ENCODE measurements at places on chromosomes 1 and 21. TPM values are rescaled to one million over a fixed set of nuclear protein-coding genes. Genes with fewer than 3 reads are reported as not detected.
A peak's percentile ranks its signal among the peaks of the same experiment; 100 is the strongest.

DNA sequence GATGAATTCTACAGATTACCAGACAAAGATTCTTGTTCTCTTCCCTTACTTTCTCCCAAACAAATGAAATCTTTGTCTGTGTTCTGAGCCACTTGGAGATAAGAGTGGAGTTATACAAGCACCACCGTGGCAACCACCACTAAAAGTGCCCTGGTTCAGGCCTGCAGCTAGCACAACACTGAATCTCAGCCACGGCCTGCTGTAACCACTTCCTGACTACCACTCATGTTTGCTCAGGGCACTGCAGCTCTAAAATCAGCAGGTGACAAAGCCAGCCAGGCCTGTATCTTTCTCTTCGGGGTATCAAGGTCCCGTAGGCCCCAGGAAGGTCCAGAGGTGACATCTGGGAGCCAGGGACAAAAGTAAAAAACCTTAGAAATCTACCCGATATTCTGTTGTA is 3.2 kb upstream of the OR2T6 start:
- no peak for DNase-seq

GRCh38 chr1:90417126-90417525 is 300.0 kb downstream of the BARHL2 start:
- DNase-seq, result no peak

The OR10J1 gene
- total RNA-seq, result not detected

The CRTC2 gene
- total RNA-seq, result 3.7 TPM

DNA sequence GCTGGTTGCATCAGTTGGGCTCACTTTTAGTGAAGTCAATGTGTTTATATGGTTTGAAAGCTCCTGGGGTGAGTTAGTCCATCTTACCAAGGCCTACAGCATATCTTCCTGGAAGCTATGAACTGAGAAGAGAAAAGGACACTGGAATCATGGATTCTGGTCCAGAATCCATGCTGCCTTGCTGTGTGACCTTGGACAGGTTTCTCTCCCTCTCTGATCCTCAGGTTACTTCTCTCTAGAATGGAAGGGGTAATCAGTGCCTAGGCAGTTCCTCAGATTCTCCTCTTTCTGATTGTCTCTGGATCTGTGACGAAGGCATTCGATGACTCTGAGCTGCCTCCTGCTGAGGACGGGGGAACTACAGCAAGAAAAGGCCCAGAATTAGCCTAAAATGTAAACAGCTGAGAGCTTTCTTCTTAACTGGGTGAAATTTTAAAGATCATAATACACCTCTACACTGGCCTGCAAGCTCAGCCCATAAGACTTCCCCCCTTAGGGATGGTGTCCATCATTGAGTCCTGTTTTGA is 425.0 kb upstream of the VAMP3 start:
- no peak for DNase-seq

DNA sequence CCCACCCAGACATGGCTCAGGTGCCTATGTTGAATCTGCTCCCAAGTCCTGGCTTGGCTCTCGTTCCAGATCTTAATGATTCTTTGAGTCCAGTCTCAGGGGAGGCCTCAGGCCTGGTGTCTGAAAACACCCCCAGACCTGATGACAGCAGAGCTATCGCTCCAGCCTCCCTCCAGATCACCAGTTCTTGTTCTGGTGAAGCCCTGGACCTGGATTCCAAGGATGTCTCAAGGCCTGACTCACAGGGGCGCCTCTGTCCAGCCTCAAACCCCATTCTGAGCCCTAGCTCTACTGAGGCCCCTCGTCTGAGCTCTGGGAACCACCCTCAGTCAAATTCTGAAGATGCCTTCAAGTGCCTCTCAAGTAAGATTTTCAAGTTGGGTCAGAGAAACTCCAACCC is 11.4 kb downstream of the MROH7 start:
- no peak for DNase-seq

The PLPPR4 gene
- 0.05 TPM for total RNA-seq

DNA sequence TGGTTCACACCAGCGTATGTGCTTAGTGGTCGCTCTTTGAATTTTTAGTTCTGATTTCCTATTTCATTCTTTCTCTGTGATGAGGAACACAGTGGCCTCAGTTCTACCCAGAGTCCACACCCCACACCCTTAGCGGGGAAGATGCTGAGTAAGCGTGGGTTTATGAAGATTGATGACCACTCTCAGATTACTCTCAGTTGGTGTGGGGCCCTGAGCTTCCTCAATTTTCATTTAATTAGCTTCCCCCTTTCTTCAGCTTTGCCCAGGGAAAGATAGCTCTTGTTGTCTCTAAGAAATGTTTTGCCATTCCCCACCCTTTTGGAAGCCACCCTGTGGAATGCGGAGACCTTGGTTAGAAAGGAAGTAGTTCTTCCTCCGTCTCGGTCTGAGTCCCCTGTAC is 299.9 kb upstream of the PROX1 start:
- no peak for DNase-seq

- no peak for DNase-seq
These were observed 230.4 kb downstream of the DNM3 start for GRCh38 chr1:172071746-172072145.

The TPTE gene
- not detected for total RNA-seq

The FLG gene
- total RNA-seq, result under 0.01 TPM

DNA sequence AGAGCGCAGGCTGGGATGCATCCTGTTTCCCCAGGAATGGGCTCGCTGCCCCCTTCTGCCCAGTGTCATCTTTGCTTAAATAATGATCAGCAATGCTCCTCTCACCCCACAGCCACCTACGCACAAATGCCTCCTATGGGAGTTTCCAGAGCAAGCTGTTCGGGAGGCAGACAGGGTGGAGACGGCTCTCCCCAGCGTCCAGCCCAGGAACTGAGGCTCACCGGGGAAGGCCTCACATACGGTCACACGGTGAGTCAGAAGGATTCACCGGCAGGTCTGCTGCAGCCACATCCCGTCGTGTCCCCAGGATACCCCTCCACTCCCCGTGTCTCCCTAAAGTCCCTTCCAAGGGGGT is 40.3 kb upstream of the RUNX3 start:
- peak; percentile 17 for DNase-seq

The OR2L8 gene
- 0.17 TPM for total RNA-seq

The ASCL5 gene
- not detected for total RNA-seq

- no peak for DNase-seq
These were observed 59.4 kb downstream of the SYT6 start for GRCh38 chr1:114094363-114094634.

DNA sequence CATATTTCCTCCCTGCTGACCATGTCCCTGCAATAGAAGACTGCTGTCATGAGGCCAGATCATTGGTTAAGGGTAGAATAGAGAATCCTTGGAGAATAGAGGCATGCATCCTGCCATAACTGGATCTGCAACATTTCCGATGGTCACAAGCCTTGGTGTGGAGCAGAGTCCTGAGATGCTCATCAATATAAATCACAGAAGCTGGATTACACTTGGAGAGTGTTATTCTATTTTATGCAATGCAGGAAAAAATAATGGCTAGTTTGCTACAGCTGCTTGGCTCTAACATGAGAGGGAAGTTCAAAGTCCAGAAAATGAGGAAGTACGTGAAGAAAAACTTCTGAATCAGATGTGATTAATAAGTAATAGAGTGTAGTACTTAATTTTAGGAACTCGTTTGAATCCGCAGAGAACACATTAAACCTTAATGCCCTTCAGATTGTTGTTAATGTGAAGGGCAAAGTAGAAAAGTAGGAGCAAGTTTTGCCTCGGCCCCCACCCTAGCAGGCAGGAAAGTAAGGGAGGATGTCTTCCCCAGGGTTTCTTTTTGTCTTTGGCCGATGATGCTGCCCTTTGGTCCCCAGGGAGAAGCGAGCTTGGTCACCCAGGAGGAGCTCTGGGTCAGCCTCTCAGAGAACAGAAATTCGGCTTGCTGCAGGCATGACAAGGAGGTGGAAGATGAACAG is 59.5 kb downstream of the KCNK1 start:
- no peak for DNase-seq

The KCNK1 gene
- not detected for total RNA-seq

GRCh38 chr1:207058252-207058651 is 5.2 kb downstream of the PFKFB2 start:
- DNase-seq, result no peak

DNA sequence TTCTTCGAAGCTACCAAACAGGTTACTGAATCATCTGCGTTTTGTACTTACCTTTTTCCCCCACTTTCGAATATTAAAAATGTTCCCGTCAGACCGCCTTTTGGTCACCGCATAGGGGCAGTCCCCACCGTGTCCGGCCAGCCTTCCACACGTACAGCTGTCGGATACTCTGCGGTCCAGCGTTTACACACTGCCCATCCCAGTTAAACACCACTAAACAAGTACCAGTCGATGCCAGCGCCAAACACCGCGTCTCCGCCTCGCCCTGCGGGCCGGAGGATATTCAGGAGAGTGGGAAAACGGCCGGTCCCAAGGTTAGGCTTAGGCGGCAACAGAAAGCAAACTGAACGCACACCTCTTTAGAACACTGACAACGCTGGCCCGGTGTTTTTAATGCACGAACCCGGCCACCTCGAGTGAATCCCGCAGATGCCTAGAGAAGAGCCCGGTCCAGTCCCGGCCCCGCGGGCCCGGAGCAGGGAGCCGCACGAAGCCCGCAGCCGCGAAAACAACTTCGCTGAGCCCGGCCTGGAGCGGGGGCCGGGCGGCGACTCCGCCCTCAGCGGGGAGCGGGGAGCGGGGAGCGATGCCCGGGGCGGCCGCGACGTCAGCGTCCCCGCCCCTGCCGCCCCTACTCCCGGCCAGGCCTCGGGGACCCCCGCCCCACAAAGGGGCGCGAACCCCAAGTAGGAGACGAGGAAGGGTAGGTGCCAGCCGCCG is 730 bp upstream of the PHF13 start:
- peak; percentile 65 for DNase-seq

The CD101 gene
- 0.17 TPM for total RNA-seq

The RRP15 gene
- total RNA-seq, result 7.8 TPM

DNA sequence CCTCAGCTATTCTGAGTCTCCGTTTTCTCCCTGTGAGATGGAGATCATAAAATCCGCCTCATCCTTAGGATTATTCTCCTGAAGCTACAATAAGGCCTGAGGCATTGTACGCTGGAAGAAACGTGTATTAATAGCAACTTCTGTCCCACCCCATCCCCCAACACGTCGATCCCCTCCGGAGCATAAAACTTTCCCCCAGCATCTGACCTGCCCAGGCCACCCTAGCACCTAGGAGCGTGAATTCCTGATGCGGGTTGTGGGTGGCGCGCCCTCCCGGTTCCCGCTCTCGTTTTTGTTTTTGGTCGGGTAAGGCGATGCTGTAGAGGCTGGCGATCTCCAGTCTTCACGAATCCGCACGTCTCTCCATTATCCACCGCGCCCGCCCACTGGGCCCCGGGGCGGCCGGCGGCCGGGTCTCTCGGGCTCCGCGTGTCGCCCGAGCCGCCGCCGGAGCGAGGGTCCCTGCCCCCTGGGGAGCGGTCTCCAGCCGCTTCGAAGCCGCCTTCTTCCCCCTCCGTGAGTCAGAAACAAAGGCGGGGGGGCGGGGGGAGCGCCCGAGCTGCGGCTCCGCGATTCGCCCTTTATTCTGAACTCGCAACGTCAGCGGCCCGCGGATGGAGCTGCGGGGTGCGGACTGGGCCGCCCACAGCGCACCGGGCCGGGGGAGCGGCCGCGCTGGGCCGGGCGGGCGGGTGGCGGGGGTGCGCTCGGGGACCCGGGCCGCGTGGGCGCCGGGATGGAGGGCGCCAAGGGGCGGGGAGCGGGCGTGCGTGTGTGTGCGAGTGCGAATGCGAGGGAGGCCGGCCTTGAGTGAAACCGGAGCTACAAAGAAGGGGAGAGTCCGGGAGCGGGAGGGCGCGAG is at the start of gene PLEKHO1:
Gene PLEKHO1, plus strand, starts transcription at position 646 of the 862 bp plus-strand sequence. CDS start 342 bp downstream, outside the sequence.
- DNase-seq, result peak; percentile 91

DNA sequence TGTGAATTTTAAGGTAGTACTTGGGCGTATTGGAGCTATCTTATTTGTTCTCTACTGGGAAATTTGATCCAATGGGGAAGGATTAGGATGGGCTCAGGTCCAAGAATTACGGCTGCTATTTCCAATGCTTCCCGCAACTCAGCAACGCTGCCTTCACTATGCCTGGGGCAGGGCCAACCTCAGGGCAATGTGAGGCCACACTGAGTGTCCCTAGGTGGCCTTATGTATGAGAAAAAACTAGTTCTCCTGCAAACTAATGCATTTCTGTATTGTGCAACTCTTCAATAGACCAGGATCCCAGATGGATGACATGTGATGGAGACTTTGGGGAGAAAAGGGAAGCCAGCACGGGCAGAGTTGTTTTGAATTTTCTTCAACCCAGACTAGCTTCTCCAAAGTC is 168.1 kb downstream of the DUSP10 start:
- DNase-seq, result no peak

The PRAMEF14 gene
- not detected for total RNA-seq

DNA sequence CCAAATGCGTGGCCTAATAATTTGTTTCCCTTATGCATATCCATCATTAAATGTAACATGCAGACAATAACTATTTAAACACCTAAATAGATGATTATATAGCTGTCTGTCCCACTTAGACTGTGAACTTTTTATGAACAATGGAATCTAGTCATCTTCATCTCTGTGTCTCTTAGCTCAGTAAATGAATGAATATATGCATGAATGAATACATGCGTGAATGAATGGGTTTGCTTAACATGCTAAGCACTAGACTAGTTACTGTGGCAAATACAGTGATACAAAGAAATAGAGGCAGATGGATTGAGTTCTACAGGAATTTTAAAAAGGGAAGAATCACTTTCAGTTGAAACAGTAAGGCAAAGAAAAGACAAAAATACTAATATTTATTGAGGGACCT is 232.0 kb downstream of the FGGY start:
- DNase-seq, result no peak

The TSSK3 gene
- not detected for total RNA-seq

DNA sequence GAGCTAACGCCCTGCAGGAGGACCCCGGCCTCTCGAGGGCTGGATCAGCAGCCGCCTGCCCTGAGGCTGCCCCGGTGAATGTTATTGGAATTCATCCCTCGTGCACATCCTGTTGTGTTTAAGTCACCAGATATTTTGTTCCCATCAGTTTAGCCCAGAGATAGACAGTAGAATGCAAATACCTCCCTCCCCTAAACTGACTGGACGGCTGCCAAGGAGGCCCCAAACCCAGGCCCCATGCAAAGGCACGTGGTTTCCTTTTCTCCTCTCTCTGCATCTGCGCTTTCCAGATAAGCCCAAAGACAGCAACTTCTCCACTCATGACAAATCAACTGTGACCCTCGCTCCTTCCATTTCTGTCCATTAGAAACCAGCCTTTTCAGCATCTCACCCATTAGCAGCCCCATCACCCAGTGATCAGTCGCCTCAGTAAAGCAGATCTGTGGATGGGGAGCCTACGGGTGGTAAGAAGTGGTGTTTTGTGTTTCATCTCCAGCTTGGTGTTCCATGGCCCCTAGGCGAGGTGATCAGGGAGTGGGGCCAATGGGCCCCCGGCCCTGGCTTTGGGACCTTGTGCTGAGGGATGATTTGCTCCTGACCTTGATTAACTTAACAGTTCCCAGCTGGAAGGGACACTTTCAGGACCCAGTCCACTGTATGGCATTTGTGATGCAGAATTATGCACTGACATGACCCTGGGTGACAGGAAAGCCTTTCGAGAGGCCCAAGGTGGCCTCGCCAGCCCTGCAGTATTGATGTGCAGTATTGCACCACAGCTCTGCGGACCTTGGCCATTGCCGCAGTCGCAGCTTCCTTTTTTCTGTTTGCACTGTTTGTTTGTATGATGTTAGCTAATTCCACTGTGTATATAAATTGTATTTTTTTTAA is 5.2 kb downstream of the NPPA start:
- peak; percentile 62 for DNase-seq

Measured in dermis blood vessel endothelial cell (primary cell).